ENCODE measurements at places on chromosomes 11 and 22.
A peak's percentile ranks its signal among the peaks of the same experiment; 100 is the strongest.

- DNase-seq: no peak
Measured at GRCh38 chr11:82930229-82930628, 28.7 kb downstream of the DDIAS start.

GRCh38 chr11:45802531-45803317 is 2.2 kb upstream of the SLC35C1 start:
- no peak for DNase-seq

- no peak for DNase-seq
Measured at GRCh38 chr11:115699326-115699725, 195.1 kb upstream of the CADM1 start.

- no peak for DNase-seq
Measured at GRCh38 chr11:17798716-17799115, 64.1 kb downstream of the KCNC1 start.

GRCh38 chr11:134276396-134277182 is 410 bp downstream of the GLB1L3 start:
- peak; percentile 5 for DNase-seq

DNA sequence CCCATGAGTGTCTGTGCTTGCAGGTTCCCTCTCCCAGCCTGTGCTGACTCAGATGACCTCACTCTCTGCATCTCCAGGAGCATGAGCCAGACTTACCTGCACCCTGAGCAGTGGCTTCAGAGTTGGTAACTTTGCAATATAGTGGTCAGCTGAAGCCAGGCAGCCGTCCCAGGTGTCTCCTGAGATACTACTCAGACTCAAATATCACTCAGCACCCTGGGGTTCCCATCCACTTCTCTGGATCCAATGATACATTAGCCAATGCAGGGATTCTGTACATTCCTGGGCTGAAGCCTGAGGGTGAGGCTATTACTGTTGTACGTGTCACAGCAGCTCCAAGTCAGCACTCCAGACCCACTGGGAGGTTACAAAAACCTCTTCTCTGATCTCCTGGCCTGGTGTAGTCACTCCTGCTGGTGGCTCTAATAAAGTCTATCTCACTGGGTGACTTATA is 87.8 kb upstream of the TOP3B start:
- no peak for DNase-seq

GRCh38 chr11:10894666-10895065 is 36.8 kb upstream of the ZBED5 start:
- DNase-seq: no peak

DNA sequence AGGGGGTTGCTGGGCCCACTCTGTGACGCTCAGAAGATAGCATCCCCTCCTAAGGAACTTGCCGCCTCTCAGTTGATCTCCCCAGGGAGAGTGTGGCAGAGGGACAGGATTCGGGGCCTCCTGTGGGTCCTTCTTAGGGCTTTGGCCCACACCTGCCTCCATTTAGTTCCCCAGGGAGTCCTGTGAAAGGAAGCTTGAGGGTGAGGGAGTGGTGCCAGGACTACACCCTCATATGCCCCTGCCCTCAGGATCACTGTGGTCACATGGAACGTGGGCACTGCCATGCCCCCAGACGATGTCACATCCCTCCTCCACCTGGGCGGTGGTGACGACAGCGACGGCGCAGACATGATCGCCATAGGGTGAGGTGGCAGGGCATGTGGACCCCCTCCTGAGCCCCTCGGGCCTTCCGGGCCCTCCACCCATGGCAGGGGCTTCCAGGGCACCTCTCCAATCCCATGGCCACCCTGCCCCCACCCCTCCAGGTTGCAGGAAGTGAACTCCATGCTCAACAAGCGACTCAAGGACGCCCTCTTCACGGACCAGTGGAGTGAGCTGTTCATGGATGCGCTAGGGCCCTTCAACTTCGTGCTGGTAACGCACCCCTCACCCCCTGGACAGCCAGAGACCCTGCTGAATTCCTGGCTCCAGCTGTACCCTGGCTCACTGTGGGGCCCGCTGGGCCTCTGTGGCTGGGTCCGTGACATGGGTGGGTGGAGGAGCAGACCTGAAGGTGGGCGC is 3.5 kb downstream of the INPP5J start:
- no peak for DNase-seq

DNA sequence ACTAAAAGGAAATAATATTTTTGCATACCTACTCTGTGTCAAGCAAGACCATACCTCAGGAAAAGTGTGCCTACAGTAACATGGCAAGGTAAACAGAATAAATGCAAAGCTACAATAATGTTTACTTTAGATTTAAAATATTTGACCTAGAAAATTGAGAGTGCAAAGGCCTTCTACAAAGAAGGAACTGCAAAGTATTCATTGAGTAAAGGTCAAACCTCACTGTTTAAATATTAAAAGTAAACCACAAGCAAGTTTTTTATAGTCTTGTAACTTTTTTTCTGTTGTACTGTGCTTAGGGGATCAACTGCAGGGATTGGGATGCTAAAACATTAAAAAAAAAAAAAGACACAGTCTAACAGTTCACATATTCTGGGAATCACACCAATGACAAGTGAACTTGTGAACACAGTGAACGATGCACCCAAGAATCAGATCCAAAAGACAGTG is 48.8 kb downstream of the CWF19L2 start:
- no peak for DNase-seq

- DNase-seq: peak; percentile 51
Measured at GRCh38 chr11:65431451-65432099, 9.0 kb downstream of the NEAT1 start.

- peak; percentile 17 for DNase-seq
Measured at GRCh38 chr22:20238536-20238900, 29.6 kb downstream of the RTN4R start.

GRCh38 chr11:44136176-44136945 is 40.9 kb downstream of the EXT2 start:
- no peak for DNase-seq

GRCh38 chr11:8047382-8047781 is 33.6 kb upstream of the TUB start:
- no peak for DNase-seq

GRCh38 chr11:94968334-94968958 is 4.9 kb downstream of the CWC15 start:
- DNase-seq: peak; percentile 79

- peak; percentile 71 for DNase-seq
Measured at GRCh38 chr22:44172370-44173108, 8.2 kb upstream of the PARVG start.

DNA sequence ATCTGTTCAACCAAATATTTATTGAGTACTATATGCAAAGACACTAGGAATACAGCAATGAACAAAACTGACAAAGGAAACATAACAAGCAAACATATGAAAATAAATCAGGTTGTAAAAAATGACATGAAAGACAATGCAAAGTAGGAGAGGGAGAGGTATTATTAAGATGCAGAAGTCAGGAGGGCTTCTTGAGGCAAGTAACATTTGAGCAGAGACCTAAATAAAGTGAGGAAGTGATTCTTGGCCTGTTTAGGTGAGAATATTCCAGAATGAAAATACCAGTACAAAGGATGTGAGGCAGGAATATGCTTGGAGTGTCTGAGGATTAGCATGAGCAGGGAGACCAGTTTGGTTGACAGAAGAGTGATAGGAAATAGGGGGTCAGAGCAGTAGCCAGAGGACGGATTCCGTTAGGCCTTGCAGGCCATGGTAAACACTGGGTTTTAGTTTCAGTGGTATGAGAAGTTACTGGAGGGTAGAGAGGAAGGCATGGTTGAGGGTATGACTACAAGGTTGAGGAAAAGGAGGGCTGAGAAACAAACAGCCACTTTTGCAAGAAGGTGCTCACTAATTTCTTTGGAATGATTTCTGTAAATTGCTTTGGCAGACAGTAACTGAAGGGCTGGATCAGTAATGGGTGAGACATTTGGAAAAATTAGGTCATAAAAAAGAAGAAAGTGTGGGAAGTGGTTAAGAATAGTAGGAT is 191.9 kb downstream of the SWAP70 start:
- peak; percentile 89 for DNase-seq

- no peak for DNase-seq
Measured at GRCh38 chr11:72767203-72768062, 15.2 kb upstream of the ARAP1 start.

GRCh38 chr11:133118563-133119268 is 413.6 kb downstream of the OPCML start:
- DNase-seq: no peak

DNA sequence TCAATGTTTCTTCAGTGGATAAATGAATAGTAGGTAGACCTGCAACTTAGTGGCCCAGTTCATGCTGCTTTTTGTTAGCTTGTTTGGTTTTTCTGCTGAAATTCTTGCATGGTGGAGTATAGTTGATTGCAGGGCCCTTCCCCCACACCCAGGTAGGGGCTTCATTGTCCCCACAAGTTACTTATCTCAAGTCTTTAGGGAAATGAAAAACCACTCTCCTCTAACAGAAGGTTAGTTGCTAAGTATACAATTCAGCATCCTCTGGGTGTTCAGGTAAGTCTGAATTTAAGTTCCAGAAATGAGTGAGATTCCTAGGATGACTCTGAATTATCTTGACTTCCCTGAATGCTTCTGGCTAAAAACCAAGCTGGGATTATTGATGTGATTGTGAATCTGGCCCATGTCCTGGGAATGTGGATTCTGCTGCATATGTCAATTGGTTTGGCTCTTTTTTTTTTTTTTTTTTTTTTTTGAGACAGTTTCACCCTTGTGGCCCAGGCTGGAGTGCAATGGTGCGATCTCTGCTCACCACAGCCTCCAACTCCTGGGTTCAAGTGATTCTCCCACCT is 40.3 kb downstream of the BCL2L13 start:
- DNase-seq: no peak

DNA sequence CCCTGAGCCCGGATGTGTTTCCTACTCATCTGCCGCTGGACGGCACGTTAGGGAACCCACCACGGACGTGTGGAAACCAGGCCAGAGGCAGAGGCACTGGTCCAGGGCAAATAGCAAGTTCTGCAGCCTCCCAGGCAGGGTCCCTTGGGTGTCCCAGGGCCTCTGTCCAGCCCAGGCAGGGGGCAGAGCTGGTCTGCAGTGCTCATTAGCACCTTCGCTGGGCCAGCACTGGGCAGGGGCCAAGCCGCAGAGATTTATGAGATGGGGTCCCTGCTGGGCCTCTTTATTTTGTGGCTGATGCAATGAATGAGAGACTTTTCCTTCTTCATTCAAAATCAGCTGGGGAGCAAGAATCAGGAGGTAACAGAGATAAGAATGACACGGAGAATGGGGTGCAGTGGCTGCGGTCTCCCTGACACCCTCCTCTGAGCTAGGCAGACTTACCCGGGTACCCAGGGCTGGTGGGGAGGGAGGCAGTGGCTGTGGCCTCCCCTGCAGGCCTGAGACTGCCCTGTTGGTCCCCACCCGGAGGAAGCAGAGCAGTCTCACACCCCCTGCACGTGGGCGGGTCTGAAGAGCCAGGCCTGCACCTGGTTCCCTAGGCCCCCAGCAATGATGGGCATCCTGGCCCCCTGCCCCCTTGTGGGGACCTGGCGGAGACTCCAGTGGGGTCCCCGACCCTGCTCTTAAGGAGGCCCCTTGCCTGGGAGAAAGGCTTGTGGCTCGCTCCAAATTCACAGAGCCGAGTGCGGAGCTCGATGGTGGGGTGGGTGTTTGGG is 14.0 kb upstream of the PARVG start:
- DNase-seq: no peak

DNA sequence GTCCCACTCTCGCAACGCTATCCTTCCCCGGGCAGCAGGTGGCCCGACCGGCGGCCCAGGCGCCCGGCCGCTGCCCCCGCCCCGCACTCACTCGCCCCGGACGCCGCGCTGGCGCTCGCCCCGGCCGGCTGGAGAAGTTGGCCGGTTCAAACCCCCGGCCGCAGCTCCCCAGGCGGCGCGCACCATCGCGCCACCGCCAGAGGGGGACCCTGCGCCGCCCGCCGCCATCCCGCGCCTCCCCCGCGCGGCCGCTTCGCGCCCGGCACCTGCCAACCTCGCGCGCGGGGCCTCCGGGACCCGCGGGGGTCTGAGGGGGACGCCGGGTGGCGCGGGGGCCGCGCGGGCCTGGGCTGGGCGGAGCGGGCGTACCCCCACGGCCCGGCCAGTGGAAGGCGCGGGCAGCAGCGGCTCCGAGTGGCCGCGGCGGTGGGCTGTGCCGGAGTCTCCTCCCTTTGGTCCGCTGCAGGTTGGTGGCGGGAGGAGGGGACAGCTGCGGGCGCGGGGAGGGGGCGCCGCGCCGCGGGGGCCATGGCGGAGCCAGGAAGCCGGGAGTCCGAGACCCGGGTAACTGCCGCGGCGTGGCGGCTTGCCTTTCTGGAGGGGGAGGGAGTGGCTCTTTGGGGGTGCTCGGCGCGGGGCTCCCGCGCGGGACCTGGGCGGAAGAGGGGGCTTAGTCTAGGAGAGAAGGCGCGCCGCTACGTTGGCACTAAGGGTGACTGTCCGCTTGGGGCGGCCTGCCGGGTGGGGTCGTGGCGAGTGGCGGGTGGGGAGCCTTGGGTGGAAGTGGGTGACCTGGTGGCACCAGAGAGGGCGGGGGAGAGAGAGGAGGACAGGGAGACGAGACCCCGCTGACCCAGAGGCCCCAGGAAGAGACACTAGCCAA is at the start of the genes MPST and TST:
Gene MPST (plus strand): TSS at position 434 of the 883 bp plus-strand sequence. CDS start 95 bp downstream, at position 529.
Gene TST (minus strand): TSS at position 139 of the 883 bp plus-strand sequence. CDS start 715 bp downstream, outside the sequence.
- DNase-seq: peak; percentile 80

GRCh38 chr11:74480688-74481417 is 12.7 kb downstream of the LIPT2 start:
- DNase-seq: no peak

DNA sequence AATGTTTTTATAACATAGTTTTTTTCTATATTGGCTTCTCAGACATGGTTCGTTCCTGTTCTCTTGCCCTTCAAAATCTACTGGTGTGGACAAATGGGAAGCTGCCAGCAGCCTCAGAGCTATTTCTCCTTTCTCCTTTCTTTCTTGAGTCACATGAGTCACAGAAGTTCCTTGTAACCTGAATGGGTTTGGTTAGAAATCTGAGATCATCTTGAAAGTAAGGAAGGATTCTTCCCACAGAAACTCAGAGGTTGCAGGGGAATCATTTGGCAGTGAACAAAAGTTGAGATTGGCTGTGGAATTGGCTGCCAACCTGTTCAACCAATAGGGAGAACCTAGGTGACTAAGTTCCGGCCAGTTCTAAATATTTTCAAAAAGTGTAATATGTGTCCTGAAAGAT is 12.5 kb downstream of the PLET1 start:
- DNase-seq: peak; percentile 45

GRCh38 chr11:70590356-70590991 is 192.1 kb downstream of the CTTN start:
- DNase-seq: no peak

DNA sequence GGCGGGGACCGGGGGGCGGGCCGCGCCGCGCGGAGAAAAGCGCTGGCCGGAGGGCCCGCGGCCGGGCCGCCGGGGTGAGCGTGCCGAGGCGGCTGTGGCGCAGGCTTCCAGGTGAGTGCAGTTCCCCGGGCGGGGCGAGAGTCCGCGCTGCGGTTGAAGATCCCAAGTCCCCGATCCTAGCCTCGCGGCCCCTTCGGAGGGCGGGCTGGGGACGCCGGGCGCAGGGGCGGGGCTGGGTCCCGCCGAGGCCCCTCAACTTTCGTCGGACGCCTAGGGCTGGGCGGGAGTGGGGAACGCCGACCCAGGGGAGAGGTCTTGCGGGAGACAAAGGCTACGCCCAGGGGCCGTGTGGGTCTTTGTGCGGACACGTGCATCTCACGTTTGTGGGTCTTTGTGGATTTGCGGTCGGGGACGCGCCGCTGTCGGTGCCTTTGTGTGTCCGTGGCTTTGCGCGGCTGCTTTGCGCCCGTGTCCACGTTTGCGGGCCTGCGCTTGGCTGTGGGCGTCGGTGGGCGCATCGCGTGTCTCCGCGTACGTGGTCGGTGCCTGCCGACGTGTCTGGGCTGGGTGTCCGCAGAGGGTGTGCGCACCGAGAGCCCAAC is at the start of gene TSKU:
Gene TSKU (plus strand): TSS at position 63 of the 602 bp plus-strand sequence. CDS start 12,261 bp downstream, outside the sequence.
- peak; percentile 81 for DNase-seq
